Activated CD4-positive, alpha-beta T cell treated with anti-CD3 and anti-CD28 coated beads, Interleukin-2, Interleukin-6, amounts not matched to agents 100 ng/mL and 50 ng/mL, durations not matched to agents 16 hours and 8 hours (primary cell): ENCODE measurements at places on chromosomes 16 and 17.
A peak's percentile ranks its signal among the peaks of the same experiment; 100 is the strongest.

DNA sequence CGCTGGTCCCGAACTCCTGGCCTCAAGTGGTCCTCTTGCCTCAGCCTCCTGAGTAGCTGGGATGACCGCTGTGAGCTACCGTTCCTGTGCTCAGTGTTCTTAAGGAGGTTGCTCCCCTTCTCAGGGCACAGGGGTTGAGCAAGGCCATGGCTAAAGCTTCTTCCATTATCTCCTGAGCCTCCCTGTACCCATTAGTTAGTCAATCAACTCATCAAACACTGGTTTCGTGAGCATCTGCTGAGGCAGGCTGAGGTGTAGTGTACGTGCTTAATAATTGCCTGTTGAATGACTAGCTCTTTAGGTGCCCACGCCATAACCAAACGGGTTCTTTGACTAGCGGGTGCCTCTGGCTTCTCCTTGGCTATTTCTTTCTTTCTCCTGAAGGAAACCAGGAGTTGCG lies 11.7 kb downstream of the SGCA start:
- DNase-seq: no peak

- DNase-seq: no peak
Observed at GRCh38 chr17:12977008-12977751, 40.6 kb downstream of the ELAC2 start.

DNA sequence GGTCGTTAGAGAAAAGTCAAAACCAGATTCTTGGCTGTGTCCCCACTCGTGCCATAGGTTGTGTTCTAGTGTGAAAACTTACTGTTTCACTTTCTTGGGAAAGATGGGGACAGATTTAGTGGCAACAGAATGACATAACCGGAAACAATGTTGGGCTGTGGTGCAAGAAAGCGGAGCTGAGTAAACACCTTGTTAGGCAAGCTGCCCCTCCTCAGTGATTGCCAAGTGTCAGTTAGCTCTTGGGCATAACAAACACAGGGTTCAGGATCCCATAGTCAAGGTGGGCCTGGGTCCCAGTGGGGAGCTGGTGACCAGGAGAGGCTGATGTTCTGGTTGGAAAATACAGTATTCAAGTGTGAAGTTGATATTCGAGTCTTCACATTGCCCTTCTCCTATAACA lies 15.4 kb downstream of the UBN1 start:
- peak; percentile 11 for DNase-seq

DNA sequence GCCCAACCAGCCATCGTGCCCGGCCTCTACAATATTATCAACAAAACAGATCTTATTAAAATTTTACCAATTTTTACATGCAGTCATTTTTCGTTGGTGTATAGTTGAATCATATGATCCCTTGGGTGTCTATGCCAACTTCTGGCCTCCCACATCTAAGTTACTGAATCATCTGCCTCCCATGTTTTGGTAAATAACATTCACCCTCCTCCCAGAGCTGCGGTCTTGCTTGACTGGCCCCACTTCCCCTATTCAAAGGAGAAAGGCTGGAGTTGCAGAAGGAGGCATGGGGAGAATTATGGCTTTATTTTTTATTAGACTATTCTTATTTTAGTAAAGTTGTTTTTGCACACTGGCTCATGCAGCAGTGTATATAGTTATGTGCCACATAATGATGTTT lies 18.5 kb upstream of the CCL23 start:
- DNase-seq: no peak

DNA sequence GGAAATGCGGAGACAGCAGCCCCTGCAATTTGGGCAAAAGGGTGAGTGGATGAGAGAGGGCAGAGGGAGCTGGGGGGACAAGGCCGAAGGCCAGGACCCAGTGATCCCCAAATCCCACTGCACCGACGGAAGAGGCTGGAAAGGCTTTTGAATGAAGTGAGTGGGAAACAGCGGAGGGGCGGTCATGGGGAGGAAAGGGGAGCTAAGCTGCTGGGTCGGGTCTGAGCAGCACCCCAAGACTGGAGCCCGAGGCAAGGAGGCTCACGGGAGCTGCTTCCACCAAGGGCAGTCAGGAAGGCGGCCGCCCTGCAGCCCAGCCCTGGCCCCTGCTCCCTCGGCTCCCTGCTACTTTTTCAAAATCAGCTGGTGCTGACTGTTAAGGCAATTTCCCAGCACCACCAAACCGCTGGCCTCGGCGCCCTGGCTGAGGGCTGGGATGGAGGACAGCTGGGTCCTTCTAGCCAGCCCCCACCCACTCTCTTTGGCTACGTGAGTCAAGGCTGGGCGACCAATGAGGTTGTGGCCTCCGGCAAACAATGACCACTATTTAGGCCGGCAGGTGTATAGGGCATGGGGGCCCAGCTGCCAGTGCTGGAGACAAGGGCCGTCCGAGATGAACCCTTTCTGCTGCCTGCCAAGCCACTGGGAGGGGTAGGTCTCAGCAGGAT lies 507 bp downstream of the SERPINF1 start:
- no peak for DNase-seq
